Stimulated activated CD4-positive, alpha-beta T cell treated with anti-CD3 and anti-CD28 coated beads, Interleukin-4, amount 100 ng/mL, for 4 hours (primary cell): ENCODE measurements at places on chromosomes 11 and 22.
A peak's percentile ranks its signal among the peaks of the same experiment; 100 is the strongest.

- no peak for DNase-seq
Observed at GRCh38 chr11:68053117-68053516, 14.3 kb downstream of the TCIRG1 start.

GRCh38 chr11:43443811-43444210 is 85.1 kb downstream of the TTC17 start:
- no peak for DNase-seq

- peak; percentile 48 for DNase-seq
Observed at GRCh38 chr22:19962246-19962908, 20.8 kb upstream of the TXNRD2 start.

DNA sequence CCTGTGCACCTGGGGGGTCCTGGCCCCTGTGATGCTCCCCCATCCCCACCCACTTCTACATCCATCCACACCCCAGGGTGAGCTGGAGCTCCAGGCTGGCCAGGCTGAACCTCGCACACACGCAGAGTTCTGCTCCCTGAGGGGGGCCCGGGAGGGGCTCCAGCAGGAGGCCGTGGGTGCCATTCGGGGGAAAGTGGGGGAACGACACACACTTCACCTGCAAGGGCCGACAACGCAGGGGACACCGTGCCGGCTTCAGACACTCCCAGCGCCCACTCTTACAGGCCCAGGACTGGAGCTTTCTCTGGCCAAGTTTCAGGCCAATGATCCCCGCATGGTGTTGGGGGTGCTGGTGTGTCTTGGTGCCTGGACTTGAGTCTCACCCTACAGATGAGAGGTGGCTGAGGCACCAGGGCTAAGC is 20.0 kb upstream of the TALDO1 start:
- DNase-seq = no peak

- DNase-seq = no peak
Observed at GRCh38 chr11:94494126-94494680, 419 bp downstream of the ANKRD49 start.
